Stimulated activated CD8-positive, alpha-beta memory T cell treated with anti-CD3 and anti-CD28 coated beads, Interleukin-4, amount 100 ng/mL, for 4 hours (primary cell): ENCODE measurements at places on chromosomes 6 and 20.

GRCh38 chr20:53635221-53635620 lies 41.6 kb upstream of the ZNF217 start:
- no peak for DNase-seq

GRCh38 chr20:45993197-45993951 lies 15.3 kb upstream of the MMP9 start:
- no peak for DNase-seq

GRCh38 chr20:39263076-39263475 lies 300.9 kb downstream of the DHX35 start:
- DNase-seq = no peak

- peak; percentile 30 for DNase-seq
Measured at GRCh38 chr6:137717074-137718073, 149.7 kb upstream of the TNFAIP3 start.

GRCh38 chr6:150606168-150606591 lies 6.5 kb downstream of the PLEKHG1 start:
- no peak for DNase-seq

DNA sequence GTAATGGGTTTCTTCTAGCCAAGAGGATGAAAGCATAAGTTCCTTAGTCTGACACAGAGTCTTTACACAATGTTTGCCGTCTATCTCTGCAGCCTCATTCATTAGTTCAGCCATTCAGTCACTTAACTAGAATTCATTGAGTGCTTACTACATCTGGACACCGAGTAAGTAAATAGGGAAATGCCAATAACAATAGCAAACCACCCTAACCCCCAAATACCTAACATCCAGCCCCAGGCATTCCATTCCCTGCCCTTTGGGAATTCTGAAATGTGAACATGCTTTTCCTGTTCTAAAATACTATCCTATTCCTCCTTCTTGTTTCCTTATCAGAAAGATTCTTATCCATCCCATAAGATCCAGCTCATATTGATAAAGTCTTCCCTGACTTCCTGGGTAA lies 277.6 kb upstream of the RNF217 start:
- DNase-seq = no peak

DNA sequence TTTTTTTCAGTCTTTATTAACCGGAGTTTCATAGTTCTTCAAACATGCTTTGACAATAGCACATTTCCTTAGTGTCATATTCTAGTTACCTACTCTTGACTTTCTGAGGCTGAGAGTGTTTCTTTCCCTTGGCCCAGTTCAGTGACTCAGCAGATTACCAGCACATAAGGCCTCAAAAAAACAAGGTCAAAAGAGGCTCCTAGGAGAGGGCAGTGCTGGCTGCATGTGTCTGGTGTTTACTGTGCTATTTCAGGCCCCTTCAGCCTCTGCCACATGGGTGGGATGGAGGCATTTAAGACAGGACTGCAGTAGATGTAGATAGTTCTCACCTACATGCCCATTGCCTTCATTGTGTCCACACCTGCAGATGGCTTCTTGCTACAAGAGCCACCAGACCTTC lies 198.2 kb upstream of the SSTR4 start:
- DNase-seq = no peak

DNA sequence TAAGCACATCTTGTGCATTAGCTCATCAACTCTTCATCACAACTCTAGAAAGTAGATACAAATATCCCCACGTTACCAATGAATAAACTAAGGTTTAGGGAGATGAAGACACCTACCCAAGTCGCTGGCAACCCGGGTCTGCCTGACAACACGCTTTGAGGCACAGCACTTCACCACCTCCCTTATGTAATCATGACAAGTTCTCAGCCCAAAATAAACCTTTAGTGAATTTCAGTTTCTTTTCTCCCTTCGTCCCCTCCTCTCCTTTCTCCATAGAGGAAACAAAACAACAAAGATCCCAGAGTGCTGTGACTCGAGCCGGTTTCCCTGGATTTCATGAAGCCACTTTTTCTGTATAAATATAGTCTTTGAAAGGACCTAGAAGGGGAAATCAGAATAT lies 105.4 kb downstream of the MAFB start:
- DNase-seq = no peak

DNA sequence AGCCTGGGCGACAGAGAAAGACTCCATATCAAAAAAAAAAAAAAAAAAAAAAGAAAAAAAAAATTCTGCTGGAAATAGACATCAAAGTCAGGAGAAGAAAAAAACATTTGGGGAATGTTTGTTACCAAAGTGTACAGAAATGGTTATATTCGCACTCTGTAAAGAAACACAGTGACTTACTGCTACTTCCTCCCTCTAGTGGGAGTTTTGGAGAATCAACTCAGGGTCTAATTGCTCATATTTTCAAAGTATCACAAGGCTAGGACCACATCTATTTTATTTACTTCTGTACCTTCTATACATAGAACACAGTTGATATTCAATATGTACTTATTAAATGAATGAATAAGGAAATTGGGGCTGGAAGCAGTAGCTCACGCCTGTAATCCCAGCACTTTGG lies 24.4 kb downstream of the ARG1 start:
- no peak for DNase-seq

GRCh38 chr20:3080939-3081388 lies 3.6 kb downstream of the AVP start:
- DNase-seq = no peak

GRCh38 chr6:159941286-159942113 lies 27.4 kb upstream of the IGF2R start:
- no peak for DNase-seq

DNA sequence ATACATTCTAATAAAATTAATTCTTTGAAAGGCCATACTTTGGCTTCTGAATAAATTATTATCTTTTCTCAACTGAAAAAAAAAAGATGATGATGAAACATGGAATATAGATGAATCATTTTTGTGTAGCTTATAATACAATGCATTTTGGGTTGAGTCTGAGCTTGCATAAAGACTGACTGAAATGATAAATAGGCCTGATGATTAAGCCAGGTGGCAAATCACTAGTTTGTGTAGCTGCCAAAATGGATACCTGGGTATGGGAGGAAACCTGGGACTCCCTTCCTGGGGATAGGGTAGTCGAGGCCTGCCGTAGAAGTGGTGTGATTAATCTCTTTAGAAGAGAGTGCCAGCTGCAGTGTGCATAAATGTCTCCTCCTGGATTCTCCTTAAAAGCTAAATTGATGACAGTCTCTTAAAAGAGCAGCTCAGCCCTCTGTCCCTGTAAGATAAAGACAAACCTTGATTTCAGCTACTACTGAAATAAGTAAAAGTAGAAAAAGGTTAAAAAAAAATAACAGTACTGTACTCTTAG lies 275.1 kb downstream of the GRIK2 start:
- DNase-seq = no peak

GRCh38 chr6:128079021-128079420 lies 178.2 kb upstream of the THEMIS start:
- no peak for DNase-seq

- DNase-seq = no peak
Measured at GRCh38 chr6:20805021-20805420, 270.8 kb downstream of the CDKAL1 start.
